ENCODE measurements at places on chromosomes 1 and 21.

DNA sequence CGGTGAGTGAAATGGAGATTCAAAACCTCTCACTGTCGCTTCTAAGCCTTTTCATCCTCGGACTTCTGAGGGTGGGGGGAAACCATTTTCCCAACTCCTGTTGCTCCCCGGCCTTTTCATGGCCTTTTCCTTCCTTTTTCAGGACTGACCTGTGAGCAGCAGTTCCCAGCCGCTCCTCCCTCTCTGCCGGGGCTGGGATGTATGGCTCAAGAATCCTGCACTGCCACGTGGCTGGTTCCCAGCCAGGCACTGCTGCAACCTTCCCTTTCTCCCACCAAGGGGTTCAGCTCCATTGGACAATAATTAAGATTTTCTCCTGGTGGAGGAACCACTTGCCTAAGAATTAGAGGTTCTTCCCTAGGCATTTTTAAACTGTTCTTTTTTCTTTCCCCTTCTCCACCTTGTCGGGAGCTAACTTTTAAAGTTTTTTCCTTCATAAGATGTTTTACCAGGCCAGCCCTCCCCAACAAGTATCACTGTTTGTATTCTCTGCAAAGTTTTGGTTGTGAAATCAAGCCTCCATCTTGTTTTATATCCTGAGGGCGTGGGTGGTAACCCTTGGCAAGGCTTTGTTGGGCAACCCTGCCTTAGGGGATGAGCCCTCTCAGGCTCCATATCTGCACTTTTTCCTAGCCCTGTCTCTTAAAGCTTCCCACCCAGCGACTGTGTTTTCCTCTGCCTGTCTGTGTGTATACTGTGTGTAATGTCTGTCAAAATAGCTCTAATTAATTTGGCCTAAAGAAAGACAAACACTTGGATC lies 1166.6 kb upstream of the ADGRL2 start:
- no peak for DNase-seq

GRCh38 chr21:16533692-16534407 lies 804.1 kb downstream of the USP25 start:
- DNase-seq = no peak

- no peak for DNase-seq
Measured at GRCh38 chr1:174110053-174110452, 49.3 kb upstream of the RABGAP1L start.

- no peak for DNase-seq
Measured at GRCh38 chr1:85289207-85289847, 12.9 kb upstream of the BCL10 start.

GRCh38 chr1:207869859-207870258 lies 41.1 kb downstream of the CD34 start:
- DNase-seq = no peak

DNA sequence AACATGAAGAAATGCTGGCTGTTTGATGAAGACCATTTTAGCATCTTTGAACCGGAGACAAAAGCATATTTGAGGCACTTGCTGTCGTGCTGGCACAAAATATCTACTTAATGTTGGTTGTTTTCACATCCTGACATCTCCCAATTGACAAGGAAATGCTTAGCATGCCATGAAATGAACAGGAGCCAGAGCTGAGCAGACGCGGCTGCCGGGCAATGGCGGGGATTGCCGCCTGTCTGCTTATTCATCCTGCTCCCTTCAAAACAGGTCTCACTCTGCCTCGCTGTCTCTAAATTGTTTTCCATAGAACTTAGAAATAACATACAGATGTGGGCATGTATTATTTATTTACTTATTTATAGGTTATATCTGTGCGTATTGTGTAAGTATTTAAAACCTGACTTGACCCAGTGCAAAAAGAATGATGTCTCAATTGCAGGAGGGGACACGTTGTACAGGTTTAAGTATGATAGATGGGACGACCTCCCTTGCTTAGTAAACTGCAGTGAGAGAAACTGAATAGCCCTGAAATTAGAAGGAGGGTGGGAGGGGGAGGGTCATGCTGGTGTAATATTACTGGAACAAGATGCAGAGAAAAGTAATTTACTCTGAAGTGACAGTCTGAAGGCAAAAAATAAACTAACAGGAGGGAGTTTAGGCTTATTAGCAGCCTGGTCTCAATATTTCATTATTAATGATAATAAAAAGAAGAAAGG lies 590.4 kb upstream of the PLXNA2 start:
- no peak for DNase-seq

GRCh38 chr1:174713796-174714195 lies 266.0 kb downstream of the GPR52 start:
- no peak for DNase-seq

DNA sequence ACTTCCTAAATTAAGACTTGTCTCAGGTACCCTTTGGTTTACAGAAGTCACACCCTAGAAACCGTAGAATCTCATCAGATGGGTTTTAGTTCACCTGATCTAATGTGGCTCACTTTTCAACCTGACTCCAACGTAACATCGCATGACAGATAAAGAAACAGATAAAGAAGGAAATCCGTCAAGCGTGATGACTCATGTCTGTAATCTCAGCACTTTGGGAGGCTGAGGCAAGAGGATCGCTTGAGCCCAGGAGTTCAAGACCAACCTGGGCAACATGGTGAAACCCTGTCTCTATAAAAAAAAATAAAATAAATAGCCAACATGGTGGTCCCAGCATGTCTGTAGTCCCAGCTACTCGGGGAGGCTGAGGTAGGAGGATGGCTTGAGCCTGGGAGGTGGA lies 97.3 kb downstream of the SPSB1 start:
- DNase-seq = no peak

GRCh38 chr1:239763850-239764249 lies 327.8 kb upstream of the FMN2 start:
- no peak for DNase-seq

- DNase-seq = no peak
Measured at GRCh38 chr1:232250838-232251237, 379.1 kb downstream of the SIPA1L2 start.

GRCh38 chr1:175683491-175684298 lies 59.7 kb downstream of the TNR start:
- DNase-seq = no peak

GRCh38 chr1:29284286-29284960 lies 48.1 kb downstream of the PTPRU start:
- no peak for DNase-seq

- no peak for DNase-seq
Measured at GRCh38 chr1:219940707-219941106, 12.3 kb upstream of the SLC30A10 start.
